ENCODE measurements at places on chromosomes 7 and 10. TPM values are rescaled to one million over a fixed set of nuclear protein-coding genes. Genes with fewer than 3 reads are reported as not detected.

The RBP3 gene
- total RNA-seq = not detected

The FGF8 gene
- not detected for total RNA-seq

The LRIT2 gene
- not detected for total RNA-seq

The ELFN1 gene
- total RNA-seq = 0.09 TPM

DNA sequence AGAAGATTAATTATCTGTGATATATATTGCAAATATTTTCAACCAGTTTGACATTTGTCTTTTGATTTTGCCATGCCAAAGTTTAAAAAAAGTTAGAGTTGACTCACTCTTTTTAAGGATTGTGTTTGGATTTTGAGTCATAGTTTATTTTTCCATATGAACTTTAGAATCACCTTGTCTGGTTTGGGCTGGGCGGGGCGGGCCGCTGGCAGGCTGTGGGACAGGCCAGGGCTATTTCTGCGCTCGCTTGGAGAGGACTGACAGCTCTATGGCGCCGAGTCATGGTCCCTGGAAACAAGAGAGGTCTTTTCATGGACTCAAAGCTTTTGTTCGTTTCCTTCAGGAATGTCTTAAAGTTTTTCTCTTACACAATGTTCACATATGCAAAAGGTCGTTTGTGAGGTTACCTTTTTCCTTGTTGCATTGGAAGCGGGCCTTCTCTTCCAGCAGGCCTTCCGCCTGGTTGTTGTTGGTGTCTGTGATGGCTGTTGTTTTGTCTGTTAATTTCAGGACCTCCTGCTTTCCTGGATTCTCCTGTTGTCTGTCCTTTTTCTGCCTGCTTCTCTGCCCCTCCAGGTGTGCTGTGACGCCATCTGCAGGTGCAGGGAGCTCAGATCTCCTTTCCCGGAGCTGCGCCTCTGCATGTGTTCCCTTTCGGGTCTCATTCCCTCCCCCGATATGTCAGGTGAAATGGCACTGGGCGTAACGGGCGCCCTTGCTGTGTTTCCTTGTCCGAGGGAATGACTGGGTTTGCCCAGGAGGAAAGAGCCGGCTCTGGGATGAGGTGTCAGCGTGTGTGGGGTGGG is 53.8 kb downstream of the INPP5A start:
- peaks cover 26% of the 10 kb centered on the region for H3K4me1 ChIP-seq
- DNase-seq = peak; percentile 58
- no peaks in the 10 kb centered on the region for H3K27me3 ChIP-seq
- peak overlapping the region; percentile 67 for H3K27ac ChIP-seq
- H3K4me3 ChIP-seq = peak overlapping the region; percentile 35

- H3K36me3 ChIP-seq = no peaks in the 10 kb centered on the region
- no peak overlapping the region for H3K4me3 ChIP-seq
- no peaks in the 10 kb centered on the region for H3K27me3 ChIP-seq
- no peak overlapping the region for H3K27ac ChIP-seq
Measured at GRCh38 chr10:30817541-30817940, 188.0 kb upstream of the LYZL2 start.

- no peak overlapping the region for H3K4me3 ChIP-seq
- DNase-seq = no peak
- H3K27ac ChIP-seq = no peak overlapping the region
- H3K4me1 ChIP-seq = peaks cover 30% of the 10 kb centered on the region
- no peaks in the 10 kb centered on the region for H3K36me3 ChIP-seq
- no peaks in the 10 kb centered on the region for H3K27me3 ChIP-seq
Measured at GRCh38 chr7:68244389-68244788, 1247.8 kb downstream of the TYW1 start.

DNA sequence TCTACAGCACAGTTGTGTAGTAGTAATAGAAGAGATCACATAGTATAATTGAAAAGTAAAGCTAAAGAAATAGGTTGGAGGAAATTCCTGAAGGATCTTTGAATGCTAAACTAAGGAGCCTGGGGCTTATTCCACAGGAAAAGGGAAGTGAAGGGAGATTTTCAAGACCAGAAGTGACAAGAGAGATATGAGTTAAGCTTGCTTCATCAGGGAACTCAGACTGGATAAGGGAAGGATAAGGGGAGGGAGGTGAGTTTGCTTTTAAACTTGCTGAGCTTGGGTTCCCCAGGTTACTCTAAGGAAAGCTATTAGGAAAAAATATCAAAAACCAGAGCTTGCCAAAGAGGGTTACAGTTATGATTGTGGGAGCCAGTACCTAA is 182.4 kb downstream of the RAPGEF5 start:
- H3K36me3 ChIP-seq = no peaks in the 10 kb centered on the region
- H3K4me3 ChIP-seq = no peak overlapping the region
- H3K27ac ChIP-seq = no peak overlapping the region
- 0 out of 2 replicates have a peak, but pooled peaks cover 8% of the 10 kb centered on the region for H3K4me1 ChIP-seq

GRCh38 chr10:412109-412508 is 276.9 kb downstream of the ZMYND11 start:
- peaks cover 62% of the 10 kb centered on the region for H3K27me3 ChIP-seq
- no peaks in the 10 kb centered on the region for H3K4me1 ChIP-seq
- no peaks in the 10 kb centered on the region for H3K36me3 ChIP-seq
- H3K27ac ChIP-seq = no peak overlapping the region

DNA sequence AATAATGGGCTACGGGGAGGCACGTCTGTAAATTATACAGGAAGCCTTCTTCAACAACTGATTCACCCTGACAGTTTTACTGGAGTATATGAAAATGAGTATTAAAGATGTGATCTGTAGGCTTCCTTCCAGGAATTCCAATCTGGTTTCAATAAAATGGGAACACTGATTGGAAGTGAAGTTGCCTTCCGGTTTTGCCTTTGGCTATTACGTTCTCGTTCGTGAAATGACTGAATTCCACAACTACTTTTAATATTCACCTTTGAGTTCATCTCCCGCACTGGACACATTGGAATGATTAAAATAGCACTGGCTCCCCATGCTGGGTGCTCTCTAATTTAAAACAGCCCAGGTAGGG is 350.1 kb upstream of the MKI67 start:
- no peaks in the 10 kb centered on the region for H3K36me3 ChIP-seq
- H3K27me3 ChIP-seq = peaks cover 22% of the 10 kb centered on the region
- H3K27ac ChIP-seq = no peak overlapping the region
- no peak overlapping the region for H3K4me3 ChIP-seq
- no peaks in the 10 kb centered on the region for H3K4me1 ChIP-seq

DNA sequence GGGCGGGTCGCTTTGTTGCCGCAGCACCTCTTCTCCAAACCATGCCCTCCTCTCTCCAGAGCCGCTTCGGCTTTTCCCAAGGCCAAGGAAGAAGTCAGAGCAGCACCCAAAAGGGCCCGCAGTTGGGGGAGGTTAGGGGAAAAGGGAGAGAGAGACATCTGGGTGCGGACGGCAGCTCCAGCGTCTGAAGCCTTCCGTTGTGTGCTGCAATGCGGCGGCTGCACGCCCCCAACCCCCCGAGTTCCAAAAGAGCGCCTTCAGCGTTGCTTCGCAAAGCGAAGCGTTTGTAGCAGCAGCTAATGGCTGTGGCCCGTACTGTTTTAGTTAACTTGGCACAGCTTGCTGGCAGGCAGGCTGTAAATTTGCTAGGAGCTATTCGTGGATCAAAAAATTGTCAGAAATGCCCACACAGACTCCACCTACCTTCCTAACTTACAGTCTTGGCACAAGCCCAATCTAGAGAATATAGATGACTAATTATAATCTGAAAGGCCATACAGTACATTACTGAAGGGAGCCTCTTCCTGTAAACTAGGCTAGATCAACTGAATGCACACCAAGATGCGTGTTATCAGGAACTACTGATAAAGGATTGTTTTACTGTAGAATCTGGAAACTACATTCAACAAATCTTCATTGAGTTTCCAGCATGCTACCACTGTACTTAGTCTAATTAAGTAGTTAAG is 1.1 kb upstream of the KBTBD2 start:
- H3K4me1 ChIP-seq = peaks cover 35% of the 10 kb centered on the region
- H3K27me3 ChIP-seq = no peaks in the 10 kb centered on the region
- peak overlapping the region; percentile 87 for H3K27ac ChIP-seq
- no peaks in the 10 kb centered on the region for H3K36me3 ChIP-seq
- DNase-seq = peak; percentile 79
- peak overlapping the region; percentile 86 for H3K4me3 ChIP-seq

GRCh38 chr10:1115607-1115955 is 59.4 kb downstream of the WDR37 start:
- H3K4me1 ChIP-seq = no peaks in the 10 kb centered on the region
- H3K27me3 ChIP-seq = no peaks in the 10 kb centered on the region
- H3K27ac ChIP-seq = no peak overlapping the region
- H3K36me3 ChIP-seq = no peaks in the 10 kb centered on the region
- no peak overlapping the region for H3K4me3 ChIP-seq
- DNase-seq = no peak

GRCh38 chr7:139635526-139636302 is 112.2 kb downstream of the CLEC2L start:
- H3K4me3 ChIP-seq = no peak overlapping the region
- no peak for DNase-seq
- H3K27ac ChIP-seq = no peak overlapping the region
- H3K27me3 ChIP-seq = no peaks in the 10 kb centered on the region
- H3K4me1 ChIP-seq = no peaks in the 10 kb centered on the region
- H3K36me3 ChIP-seq = no peaks in the 10 kb centered on the region

GRCh38 chr7:110522761-110523200 is 568.1 kb upstream of the LRRN3 start:
- H3K4me3 ChIP-seq = no peak overlapping the region
- peak; percentile 94 for DNase-seq
- H3K27me3 ChIP-seq = no peaks in the 10 kb centered on the region
- peaks cover 11% of the 10 kb centered on the region for H3K4me1 ChIP-seq
- peak overlapping the region; percentile 57 for H3K27ac ChIP-seq
- H3K36me3 ChIP-seq = no peaks in the 10 kb centered on the region

DNA sequence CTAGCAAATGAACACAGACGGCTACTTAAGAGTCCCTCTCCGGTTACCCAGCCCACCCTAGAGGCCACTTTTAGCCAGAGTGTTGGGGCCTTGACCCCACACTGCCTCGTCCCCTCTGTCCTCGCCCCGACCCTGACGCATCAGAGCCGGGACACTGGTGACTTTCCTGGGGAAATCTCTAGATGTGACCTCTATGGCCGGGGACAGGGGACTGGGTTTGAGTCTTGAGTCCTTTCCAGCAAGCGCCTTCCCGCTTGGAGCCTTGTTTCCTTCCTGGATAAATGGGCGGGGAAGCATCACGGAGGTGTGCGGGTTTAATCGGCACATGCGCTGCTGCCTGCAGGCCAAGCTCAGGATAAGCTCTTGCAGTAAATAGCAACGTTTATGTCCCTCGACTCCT is 40.7 kb downstream of the NPTX2 start:
- H3K4me3 ChIP-seq = no peak overlapping the region
- no peak for DNase-seq
- H3K36me3 ChIP-seq = no peaks in the 10 kb centered on the region

DNA sequence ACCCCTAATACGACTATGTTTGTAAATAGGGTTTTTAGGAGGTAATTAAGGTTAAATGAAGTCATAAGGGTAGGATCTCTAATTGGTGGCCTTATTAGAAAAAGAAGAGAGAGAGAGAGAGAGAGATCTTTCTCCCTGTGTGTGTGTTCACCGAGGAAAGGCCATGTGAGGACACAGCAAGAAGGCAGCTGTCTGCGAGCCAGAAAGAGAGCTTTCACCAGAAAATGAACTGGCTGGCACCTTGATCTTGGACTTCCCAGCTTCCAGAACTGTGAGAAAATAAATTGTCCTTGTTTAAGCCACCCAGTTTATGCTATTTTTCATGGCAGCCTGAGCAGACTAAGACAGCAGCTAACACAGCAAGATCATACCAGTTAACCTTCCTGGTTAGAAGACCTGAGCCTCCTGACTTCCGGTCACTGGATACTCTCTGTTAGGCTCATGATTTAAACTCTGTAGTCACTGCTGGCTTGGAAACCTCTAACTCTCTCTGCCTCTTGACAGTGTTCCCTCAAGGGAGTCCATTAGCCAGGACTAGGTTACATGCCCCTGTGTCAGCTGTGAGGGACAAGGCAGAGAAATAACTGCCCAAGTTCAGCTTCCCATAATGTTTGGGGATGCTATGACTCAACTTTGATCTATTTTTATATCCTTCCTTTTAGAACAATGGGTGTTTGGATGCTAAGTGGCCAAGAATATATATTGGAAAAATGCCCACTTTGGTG is 102.3 kb downstream of the DYNC1I1 start:
- DNase-seq = no peak
- H3K36me3 ChIP-seq = no peaks in the 10 kb centered on the region
- no peaks in the 10 kb centered on the region for H3K4me1 ChIP-seq
- no peak overlapping the region for H3K27ac ChIP-seq

DNA sequence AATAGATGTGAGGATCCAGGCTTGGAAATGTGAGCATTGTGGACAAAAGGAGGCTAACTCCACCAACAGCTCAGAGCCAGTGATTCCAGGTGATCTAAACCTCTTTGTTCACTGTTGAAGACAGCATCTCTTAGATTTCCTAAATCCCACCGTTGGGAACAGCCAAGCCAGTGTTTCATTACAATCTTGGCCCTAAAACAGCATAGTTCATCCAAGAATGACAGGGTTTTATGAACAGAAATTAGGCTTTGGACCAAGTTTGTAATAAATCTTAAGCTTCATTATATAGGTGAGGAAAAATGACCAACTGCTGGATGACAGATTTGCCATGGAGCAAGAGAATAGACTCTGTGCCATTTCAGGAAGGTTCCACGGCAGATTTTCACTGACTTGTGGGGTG is 65.8 kb downstream of the MTURN start:
- H3K4me1 ChIP-seq = no peaks in the 10 kb centered on the region
- no peaks in the 10 kb centered on the region for H3K27me3 ChIP-seq
- H3K27ac ChIP-seq = no peak overlapping the region
- no peaks in the 10 kb centered on the region for H3K36me3 ChIP-seq
- DNase-seq = no peak

GRCh38 chr10:117260084-117260483 is 19.2 kb downstream of the SLC18A2 start:
- no peak overlapping the region for H3K27ac ChIP-seq
- no peaks in the 10 kb centered on the region for H3K36me3 ChIP-seq
- 0 out of 2 replicates have a peak, but pooled peaks cover 5% of the 10 kb centered on the region for H3K27me3 ChIP-seq
- H3K4me3 ChIP-seq = no peak overlapping the region
- H3K4me1 ChIP-seq = no peaks in the 10 kb centered on the region
- DNase-seq = no peak

DNA sequence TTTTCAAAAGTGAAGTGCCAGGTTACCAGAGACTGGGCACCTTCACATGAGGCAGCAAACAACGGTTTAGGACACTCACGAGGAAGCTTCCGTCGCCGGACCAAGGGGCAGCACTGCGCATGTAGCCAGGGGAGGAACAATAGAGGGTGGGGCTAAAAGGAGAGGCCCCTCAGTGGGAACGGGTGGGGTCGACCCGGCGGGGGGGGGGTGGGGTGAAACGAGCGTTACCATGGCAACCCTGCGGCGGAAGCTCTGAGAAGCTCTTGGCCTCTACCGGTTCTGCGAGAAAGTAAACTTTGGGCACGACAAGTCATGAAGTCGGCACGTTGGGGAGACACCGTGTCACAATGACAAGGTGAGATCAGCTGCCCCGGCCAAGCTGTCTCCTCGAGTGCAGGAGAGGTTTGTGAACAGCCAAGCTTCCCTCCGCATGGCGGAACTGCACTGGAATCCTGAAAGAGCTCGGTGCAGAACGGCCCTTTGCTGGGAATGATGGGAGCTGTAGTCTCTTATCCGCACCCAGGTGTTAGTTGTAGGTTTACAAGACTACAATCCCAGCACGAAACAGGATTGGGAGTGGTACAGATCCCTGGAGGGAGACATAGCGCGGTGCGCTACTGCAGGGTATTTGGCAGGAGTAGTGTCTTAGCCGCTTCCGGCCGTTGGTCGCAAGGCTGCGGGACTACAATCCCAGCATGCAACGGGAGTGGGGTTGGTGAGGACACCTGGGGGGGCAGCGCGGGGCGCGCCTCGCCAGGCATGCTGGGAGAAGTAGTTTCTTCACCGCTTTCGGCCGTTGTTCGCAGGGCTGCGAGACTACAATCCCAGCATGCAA is 72.8 kb upstream of the ZNF722 start:
- no peaks in the 10 kb centered on the region for H3K4me1 ChIP-seq
- H3K27me3 ChIP-seq = no peaks in the 10 kb centered on the region
- H3K36me3 ChIP-seq = no peaks in the 10 kb centered on the region
- DNase-seq = peak; percentile 39
- H3K27ac ChIP-seq = no peak overlapping the region
- H3K4me3 ChIP-seq = peak overlapping the region; percentile 15

Data from PC-9 (cell line).